ENCODE measurements at places on chromosomes 5 and 9.

- DNase-seq: no peak
These were observed 168.9 kb downstream of the PAPPA start for GRCh38 chr9:116322521-116322920.

DNA sequence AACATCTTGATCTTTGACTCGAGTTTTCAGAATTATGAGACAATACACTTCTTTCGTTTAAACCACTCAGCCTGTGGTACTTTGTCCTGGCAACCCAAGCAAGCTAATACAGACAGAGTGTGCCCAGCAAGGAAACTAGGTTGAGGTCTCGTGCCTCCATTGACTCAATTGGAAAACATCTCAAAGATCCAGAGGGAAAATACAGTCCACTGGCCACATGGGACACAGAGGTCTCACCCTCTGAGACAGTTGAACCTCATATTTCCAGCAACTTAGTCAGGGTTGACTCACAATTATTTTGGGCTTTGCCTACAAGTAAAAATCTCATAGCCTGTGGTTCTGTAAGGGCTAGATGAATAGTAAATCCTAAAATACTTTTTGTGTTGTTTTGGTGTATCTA is 631.5 kb downstream of the MTRR start:
- DNase-seq: no peak

DNA sequence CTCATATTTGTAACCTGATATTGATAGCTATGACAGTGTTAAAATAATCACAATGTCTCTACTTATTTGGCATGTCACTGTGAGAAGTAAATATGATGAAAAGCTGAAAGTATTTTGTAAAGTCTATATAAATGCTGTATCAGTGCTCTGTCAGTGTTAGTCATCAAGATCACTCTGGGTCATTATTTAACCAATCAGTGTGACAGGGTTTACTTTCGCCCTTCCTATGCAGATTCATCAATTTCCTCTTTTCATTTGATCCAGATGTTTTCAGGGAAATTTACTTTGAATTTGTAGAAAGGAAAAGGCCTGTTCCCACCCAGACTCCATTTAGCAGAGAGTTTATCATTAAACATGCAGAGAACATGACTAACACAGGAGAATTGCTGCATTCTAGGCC is 9.9 kb upstream of the PCSK5 start:
- no peak for DNase-seq

DNA sequence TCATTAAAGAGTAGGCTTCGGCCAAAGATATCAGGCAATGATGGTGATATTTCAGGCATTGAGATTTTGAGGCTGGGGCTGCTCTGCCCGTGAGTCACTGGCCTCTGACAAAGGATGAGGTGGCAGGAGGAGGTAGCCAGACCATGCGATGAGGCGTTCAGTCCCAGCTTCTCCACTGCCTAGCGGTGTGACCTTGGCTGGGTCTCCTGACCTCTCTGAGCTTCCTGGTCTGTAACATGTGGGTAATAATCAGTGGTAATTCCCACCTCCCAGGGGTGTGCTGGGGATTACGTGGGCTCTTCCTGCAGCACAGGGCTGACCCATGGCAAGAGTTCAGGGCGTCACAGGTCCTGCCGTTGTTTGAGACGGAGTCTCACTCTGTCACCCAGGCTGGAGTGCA is 73.2 kb upstream of the RAPGEF1 start:
- peak; percentile 42 for DNase-seq

GRCh38 chr9:5818424-5819142 is 14.3 kb downstream of the ERMP1 start:
- no peak for DNase-seq

DNA sequence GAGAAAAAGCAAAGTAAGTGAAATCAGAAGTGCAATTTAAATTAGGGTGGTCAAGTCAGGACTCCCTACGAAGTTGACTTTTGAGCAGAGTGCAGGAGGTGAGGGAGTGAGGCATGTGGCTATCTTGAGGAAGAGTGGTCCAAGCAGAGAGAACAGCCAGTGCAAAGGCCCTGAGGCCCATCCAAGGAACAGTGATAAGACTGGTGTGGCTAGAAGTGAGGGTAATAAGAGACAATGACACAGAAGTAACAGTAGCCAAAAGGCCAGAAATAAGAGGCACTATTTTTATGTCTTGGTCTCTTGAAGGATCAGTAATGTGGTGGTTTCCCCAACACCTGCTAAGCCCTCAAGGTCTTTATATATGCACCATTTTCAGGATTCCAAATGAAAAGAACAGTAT is 120.4 kb downstream of the SLC1A3 start:
- DNase-seq: no peak

DNA sequence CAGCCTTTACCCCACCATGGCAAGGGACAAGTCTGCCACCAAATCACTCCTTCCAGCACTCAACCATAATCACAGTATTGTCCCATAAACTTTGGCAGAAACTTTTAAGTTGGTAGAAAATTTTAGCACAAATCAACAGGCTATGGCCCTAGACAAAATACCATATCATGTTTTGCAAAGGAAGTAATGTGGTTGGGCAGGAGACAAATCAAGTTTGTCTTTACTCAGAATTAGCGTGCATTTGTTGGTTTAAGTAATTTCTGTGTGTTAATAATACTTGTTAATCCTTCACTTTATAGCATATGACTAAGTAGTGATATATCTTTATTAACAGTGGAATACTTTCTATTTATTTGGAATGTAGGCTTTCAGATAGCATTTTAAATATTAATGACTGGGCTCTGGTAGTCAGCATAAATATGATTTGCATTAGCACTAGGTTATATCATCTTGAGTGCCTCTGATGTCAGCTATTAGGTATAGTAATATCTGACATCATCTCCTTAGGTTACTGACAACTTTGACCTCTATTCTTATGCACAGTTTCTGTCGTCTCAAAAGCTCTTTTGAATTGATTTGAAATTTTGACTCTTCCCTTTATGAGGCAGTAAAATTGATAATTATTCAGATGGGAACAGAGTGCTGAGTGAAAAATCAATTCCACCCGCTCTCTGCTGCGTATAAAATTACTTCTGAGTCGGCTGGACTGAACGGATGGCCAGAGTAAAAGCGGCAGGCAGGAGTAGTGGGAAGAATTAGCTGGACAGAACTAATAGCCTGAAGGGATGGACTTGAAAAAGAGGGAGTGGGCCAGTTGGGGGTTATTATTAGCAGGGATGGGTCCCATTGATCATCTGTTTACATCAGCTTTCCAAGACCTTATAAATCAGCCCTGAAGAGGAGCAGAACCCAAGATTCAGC is 40.1 kb upstream of the TLX3 start:
- no peak for DNase-seq

GRCh38 chr5:34771076-34771475 is 67.9 kb upstream of the TTC23L start:
- DNase-seq: no peak

DNA sequence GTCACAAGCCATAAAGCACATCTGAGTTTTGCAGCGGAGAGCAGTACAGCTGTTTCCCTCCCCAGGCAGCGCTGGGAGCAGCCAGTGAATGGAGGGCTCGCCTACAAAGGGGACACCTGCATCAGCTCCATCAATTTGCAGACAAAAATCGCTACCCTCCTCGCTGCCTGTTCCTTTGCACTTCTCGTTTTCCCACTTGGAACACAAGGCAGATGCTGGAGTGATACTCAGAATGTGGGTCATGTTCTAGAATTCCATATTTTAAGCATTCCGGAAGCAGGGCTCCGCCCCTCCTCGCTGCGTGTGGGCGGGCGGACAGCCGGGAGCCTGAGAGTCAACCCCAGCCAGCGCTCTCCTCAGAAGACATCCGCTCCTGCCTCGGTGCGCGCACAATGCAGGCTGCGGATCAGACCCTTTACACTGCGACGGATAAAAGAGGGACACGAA is 92.1 kb downstream of the LMNB1 start:
- DNase-seq: peak; percentile 73

GRCh38 chr5:1246711-1247431 is 21.7 kb downstream of the SLC6A18 start:
- peak; percentile 16 for DNase-seq

- no peak for DNase-seq
These were observed 79.0 kb downstream of the KCNIP1 start for GRCh38 chr5:170582644-170583330.

DNA sequence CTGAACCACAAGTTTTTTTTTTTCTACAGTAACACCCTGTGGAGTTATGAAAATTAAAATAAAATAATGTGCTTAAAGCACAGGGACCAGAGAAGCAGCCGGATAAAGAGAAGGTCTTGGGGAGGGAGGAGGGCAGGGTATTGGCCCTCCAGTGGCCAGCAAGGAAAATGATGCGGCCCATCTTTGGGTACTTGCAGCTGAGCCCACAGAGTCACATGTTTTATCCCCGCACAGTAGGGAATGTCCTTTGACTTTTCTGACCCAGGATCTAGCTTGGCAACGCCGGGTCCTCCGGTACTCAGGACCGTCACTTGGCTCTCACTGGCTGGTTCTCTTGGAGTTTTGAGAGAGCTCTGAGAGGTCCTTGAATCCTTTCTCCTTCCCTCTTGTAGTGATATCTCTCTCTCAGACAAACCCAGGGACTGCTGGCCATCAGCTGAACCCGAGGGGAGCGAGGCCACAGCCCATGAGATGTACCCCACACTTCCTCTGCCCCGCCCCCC is 35.3 kb upstream of the HSPA9 start:
- no peak for DNase-seq

DNA sequence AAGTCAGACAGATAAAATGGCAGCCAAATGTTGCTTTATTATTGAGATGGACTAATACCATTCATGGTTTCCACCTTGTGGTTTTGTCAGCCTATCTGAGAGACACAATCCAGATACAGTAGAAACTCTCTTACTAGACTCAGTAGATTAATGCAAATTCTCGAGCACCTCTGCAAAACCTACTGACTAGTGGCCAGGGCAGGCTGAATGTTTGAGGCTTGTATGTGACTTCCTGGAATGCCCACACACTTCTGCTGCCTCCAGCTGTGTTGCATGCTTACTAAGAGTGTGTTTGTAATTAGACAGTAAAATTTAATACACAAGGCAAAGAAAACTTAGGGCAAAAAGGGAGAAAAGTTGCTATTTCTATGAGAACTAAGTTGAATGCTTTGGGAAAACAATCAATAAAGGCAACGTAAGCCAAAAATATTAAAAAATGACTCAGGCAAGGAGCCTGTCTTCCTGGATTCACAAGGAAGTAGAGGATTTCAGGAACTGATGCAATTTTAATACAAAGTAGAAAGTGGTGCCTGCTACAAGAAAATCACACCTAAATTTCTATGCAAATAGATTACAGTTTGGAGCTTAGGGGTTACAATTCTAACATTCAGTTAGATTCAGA is 30.2 kb upstream of the CCNG1 start:
- DNase-seq: peak; percentile 11

- DNase-seq: no peak
These were observed 48.1 kb upstream of the CLPTM1L start for GRCh38 chr5:1392801-1393565.

DNA sequence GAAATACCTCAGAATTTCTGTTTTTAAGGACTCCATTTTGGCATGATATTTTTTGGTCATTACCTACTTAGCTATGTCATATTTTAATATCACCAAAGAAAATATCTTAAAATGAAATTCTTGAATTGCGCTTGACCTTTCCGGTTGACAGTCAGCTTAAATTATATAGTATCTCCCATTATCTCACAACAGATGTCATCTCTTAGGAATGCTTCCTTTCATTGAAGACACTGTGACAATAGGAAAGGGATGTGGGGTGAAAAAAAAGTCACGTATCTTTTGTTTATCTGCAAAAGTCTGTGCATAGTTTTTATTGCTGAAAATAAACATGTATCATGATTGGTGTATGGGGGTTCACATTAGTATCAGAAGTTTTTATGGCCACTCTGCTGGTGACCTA is 105.8 kb downstream of the INVS start:
- DNase-seq: peak; percentile 37

DNA sequence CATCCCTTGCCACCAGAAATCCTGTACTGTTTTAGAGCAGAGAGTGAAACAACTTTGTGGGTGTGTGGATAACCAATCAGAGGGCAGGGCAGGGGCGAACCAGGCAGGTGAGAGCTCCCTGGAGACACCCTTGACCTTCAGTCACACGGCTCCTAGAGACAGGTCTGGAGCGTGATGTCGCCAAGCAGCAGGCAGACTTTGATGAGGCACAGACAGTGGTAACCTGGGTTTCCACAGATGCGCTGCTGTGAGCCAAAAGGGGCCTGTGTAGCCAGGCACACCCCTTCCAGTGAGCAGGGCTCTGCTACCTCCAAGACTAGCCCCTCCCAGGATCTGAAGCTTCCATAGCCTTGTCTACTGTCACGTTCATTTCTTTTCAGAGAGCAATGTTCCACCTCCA is 317.8 kb upstream of the ADCY2 start:
- DNase-seq: no peak

- DNase-seq: no peak
These were observed 43.4 kb downstream of the UBE2R2 start for GRCh38 chr9:33860200-33860871.

DNA sequence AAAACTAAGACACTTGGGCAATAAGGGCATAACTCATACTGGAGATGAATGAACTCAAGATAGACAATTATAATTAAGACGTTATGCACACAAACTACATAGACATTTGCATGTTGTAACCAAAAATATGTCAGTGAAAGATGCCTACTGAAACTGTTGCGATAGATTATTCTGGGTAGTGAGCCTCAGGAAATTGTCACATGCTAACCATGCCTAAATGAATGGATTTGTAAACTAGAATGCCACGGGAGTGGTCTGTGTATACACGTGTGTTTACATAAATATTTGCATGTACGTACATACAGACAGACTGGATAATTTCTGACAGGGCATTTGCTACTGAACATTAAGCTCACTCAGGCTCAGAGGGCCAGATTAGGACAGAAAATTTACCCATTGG is 1.2 kb downstream of the NIPSNAP3B start:
- DNase-seq: no peak

- DNase-seq: no peak
These were observed 3.5 kb downstream of the MSANTD3 start for GRCh38 chr9:100430286-100430940.

DNA sequence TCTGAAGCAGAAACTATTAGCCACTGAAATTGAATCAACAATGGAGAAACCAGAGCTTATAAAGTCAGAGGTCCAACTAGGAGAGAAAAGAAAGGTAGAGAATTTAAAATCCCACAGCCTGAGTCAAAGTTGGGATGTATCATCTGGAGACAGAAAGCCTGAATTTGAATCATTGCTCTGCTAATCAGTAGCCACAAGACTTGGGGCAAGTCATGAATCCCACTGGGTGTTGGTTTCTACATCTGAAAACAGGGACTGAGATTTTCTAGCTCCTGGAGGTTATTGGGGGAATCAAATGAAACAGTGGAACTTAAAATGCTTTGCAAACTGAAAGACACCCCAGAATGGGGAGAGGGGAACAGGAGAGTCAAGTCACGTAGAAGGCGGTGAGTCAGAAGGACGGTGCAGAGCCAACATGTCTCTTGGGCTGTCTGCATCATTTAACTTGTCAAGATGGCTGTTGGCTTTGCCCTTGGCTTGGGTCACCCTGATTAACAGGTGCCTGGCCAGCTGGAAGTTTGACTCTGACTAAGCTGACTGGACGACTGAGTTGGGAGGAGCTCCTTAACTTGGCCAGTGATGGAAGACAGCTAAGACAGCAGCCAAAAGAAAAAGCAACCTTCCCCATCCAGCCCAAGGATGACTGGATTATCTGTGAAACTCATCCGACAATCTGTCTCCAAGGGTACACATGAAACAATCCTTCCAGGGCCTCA is 60.6 kb upstream of the ADRA1B start:
- DNase-seq: no peak

Measured in kidney capillary endothelial cell (primary cell).